ENCODE measurements at places on chromosomes 7 and 10.

DNA sequence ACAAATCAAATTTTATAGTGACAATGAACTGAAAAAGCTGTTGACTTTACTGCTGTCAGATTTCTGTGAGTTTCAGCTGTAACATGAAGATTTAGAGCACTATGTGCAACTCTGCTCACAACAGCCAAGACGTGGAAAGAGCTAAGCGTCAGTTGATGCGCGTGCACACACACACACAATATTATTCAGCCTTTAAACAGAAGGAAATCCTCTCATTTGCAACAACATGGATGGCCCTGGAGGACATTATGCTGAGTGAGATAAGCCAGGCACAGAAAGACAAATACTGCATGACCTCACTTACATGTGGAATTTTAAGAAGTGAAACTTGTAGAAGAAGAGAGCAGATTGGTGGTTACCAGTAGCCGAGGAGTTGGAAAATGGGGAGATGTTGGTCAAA lies 82.8 kb upstream of the FRMD4A start:
- no peak for DNase-seq

GRCh38 chr7:138603549-138604318 lies 97.4 kb downstream of the SVOPL start:
- no peak for DNase-seq

GRCh38 chr7:85022064-85022697 lies 164.7 kb downstream of the SEMA3D start:
- DNase-seq = no peak

GRCh38 chr7:123749537-123749857 lies 694 bp upstream of the WASL start:
- DNase-seq = no peak
